ENCODE measurements at places on chromosomes 3 and 15.

DNA sequence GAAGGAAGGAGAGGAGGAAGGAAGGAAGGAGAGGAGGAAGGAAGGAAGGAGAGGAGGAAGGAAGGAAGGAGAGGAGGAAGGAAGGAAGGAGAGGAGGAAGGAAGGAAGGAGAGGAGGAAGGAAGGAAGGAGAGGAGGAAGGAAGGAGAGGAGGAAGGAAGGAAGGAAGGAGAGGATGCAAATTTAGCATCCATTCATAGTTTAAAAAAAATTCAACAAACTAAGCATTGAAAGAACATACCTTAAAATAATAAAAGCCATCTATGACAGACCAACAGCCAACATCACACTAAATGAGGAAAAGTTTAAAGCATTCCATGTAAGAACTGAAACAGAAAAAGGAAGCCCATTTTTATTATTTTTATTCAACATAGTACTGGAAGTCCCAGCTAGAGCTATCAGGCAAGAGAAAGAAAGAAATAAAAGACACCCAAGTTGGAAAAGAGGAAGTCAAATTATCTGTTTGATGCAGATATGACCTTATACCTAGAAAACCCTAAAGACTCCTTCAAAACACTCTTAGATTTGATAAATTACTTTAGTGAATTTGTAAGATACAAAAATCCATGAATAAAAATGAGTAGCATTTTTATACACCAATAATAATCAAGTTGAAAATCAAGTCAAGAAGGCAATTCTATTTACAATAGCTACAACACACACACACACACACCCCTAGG is 52.2 kb upstream of the FXR1 start:
- DNase-seq, result no peak

DNA sequence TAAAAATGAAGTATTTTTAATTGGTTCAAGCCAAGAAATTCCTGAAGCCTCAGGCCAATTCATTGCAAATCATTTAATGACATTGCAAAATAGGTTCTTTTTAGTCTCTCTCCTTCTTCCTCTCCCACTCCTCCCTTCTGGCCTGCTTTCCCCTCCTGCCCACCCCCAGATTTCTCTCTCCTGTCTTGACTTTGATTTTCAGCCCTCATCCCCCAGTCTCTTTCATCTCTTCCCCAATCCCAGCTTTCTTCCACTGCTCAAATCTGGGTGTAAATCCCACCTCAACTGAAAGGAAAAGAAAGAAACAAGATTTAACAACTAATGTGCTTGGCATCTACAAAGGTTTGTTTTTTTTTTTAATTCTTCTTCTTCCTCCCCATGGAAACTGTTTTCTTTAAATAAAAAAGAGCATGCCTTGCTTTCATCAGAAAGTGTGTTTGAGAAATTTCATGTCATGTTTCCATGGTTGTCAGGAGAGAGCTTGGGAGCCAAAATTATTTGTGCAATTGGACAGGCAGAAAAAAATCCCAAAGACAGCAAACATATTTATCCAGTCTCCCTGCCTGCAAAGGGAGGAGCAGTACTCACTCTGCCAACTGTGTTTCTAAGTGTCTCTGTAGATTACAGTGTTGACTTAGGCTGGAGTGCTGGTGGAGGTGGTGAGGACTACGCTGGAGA is 50.4 kb downstream of the BOC start:
- no peak for DNase-seq

DNA sequence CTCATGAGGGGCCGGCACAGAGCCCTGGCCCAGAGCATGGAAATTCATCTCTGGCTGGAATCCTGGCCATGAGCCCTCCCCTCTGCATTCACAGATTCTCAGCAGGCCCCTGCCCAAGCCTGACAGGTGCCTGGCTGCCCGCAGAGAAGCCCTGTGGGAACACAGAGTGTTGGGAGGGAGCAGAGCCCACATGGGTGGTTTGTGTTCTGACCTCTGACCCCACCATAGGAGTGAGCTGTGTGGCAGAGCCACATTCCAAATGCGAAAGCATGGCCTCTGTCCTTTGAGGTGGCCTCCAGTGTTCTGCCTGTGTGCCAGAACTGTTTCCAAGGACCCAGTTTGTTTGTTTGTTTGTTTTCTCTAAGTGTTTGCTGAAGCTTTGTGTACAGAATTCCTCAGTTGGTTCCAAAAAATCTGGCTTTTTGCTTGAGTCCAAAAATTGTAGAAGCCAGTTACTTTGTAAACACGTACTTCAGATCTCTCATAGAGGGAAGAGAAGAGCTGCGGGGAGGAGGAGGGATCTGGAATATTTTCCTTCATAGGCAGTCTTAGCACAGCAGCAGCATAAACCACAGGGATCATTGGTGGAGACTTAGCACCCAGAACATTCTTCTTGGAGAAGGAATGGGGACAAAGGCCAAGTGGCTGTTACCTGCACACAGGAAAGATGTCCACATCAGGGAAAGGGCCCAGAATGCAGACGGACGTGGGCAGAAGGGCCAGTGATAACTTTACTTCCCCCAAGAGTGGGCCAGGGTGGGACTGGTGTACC is 36.0 kb downstream of the GRAMD2A start:
- no peak for DNase-seq

DNA sequence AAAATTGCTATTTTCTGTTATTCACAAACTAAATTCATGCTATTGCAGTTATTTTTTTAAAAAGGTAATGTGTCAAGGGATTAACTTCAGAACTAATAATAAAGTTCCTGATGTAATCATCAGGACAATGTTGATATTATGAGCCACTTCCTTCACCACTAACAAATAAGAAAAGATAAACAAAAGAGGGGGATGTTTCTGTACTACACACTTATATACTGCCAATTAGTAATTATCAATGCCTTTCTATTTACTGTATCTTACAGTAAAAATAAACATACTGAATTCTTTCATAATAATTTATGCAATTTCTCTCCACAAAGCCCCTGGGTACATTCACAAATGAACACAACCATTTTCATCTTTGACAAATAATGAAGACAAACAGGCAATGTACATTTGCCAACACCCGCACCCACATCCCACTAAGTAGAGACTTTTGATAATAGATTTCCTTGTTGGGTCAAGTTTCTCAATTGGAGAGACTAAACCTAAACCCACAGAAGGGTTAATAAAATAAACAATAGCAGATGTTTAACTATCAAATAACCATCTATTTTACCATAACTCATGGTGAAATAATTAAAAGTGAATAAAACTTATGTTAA is 3.7 kb downstream of the CBLB start:
- no peak for DNase-seq

GRCh38 chr3:40828741-40829415 is 304.1 kb downstream of the ZNF621 start:
- DNase-seq, result no peak

GRCh38 chr3:73474619-73475018 is 150.1 kb downstream of the PDZRN3 start:
- no peak for DNase-seq

- no peak for DNase-seq
Measured at GRCh38 chr3:105866656-105867653, 1.9 kb downstream of the CBLB start.

DNA sequence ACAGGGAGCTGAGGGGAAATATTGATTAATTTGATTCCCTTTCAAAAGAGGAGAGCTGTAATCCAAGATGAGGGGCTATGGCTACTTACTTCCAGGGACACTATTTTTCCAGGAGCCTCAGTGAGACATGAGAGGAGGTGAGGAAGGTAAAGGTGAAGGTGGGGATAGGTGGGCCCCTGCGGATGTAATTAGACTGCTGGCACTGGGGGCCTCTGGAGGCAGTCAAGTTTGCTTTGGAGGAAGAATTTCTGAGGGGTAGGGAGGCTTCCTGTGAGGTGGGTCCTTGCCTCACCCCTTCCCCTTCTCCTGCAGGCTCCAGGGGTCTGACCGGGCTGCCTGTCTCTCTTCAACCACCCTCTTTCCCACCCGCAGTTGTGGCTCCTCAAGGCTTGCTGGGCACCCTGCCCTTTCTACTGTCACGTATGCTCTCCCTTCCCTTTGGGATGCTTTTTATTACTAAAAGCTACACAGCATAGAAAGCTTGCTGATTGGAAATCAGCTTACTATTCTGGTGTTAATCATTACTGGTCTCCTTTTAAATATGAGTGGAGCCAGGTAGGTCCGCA is 22.5 kb downstream of the GASK1A start:
- no peak for DNase-seq

- DNase-seq, result no peak
Measured at GRCh38 chr3:188602111-188602510, 448.2 kb downstream of the LPP start.

DNA sequence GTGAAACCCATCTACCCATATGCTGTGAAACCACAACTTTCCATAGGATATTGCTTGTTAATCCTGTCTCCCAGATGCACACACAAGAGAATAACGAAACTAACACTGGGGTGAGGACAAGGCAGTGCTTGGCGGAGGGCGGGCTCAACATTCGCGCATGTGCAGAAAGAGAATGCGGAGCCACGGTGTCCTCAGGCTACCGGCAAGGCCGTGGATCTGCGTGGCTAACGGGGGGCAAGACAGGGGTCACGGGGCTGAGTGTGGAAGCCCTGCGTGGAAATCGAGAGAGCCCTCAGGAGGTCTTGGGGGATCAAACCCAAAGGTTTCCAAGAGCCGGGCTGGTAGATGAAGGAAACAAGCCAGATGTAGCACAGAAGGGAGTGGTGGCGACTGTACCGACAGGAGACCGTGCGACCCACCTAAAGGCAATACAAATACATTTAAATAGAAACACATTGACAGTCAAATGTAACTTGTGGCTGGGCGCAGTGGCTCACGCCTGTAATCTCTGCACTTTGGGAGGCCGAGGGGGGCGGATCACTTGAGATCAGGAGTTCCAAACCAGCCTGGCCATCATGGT is 48.5 kb upstream of the TRA2B start:
- no peak for DNase-seq

- DNase-seq, result peak; percentile 31
Measured at GRCh38 chr3:72446218-72447058, 401.8 kb downstream of the SHQ1 start.

- DNase-seq, result no peak
Measured at GRCh38 chr3:106508331-106508893, 639.6 kb upstream of the CBLB start.

DNA sequence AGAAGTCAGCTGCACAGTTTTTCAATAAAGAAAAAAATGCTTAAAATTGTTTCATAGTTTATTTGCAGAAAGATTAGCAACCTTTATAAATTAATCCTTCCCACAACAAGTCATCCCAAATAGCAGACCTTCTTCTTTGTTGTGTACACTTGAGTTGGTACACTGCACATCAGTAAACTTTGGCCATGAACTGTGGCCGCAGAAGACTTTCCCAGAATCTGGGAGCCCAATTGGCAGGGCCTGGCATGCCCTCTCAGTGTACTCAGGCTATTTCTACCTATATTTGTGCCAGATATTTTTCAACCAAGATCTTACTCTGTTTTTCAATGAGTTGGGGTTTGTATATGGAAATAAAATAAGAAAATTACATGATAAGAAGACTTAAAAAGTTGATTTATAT is 133.1 kb downstream of the DIPK2A start:
- no peak for DNase-seq

DNA sequence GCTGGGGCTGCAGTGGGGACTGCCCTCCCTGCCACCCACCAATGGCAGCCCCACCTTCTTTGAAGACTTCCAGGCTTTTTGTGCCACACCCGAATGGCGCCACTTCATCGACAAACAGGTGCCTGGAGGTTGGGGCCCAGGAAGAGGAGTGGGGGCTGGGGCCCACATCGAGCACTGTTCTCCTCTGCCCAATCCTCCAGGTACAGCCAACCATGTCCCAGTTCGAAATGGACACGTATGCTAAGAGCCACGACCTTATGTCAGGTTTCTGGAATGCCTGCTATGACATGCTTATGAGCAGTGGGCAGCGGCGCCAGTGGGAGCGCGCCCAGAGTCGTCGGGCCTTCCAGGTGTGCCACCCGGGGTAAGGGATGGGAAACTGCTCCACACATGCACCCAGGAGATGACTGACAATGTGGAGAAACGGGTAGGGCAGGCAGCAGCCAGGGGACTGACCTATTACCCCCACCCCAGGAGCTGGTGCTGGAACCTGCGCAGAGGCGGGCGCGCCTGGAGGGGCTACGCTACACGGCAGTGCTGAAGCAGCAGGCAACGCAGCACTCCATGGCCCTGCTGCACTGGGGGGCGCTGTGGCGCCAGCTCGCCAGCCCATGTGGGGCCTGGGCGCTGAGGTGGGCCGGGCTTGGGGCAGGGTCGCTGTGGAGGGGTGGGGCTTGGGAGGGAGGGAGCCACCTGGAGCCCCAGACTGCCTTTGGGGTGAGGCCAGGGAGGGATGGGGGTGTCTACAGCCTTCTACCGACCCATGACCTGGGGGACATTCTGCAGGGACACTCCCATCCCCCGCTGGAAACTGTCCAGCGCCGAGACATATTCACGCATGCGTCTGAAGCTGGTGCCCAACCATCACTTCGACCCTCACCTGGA is 22.9 kb downstream of the NBEAL2 start:
- DNase-seq, result no peak

DNA sequence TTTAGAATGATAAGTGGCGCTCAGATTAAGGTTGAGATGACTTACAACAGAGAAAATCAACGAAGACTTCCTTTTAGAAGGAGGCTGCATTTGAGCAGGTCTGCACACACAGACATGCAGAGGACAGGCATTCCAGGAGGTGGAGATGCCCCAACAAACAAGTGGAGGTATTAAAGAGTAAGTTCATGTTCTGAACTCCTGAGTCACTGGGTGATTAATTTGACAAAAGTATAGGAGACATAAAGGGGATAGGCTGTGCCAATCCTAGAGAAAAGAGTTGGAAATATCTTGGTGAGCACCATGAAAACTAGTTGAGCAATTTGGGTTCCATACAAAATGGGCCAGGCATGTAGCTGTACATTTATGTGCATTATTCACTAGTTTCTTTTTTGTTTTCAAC is 33.5 kb upstream of the BCL6 start:
- DNase-seq, result no peak

DNA sequence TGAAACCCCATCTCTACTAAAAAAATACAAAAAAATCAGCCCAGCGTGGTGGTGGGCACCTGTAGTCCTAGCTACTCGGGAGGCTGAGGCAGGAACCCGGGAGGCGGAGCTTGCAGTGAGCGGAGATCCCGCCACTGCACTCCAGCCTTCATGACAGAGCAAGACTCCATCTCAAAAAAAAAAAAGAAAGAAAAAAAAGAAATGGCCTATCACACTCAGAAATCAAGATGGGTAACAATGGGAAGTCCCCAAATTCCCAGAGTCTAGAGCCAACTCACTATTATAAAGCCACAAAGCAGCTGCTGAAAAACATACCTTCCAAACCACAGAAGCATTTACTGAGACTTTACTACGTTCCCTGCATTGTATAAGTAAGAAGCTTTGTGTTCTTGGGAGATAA is 7.5 kb downstream of the HDGFL3 start:
- no peak for DNase-seq

DNA sequence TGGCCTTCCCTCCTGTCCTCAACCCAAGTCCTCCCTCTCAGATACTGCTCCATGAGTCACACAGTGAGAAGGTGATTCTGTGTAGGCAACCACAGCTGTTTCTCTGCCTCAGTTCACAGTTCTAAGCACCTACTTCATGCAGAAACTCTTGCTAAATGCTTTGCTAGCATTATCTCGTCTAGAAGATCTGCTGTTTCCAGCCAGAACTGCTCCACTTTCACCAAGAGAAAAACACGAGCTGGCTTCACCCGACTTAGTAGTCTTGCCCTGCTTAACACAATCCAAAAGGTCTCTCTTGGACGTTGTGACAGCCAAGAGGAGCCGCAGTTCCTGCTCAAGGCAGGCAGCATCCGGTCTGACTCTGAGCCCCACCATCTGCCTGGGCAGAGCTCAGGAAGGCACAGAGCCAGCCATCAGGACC is 272.1 kb downstream of the UACA start:
- DNase-seq, result no peak

All from amygdala (tissue), 56 donors.